ENCODE measurements at places on chromosomes 5 and 9. TPM values are rescaled to one million over a fixed set of nuclear protein-coding genes. Genes with fewer than 3 reads are reported as not detected.

Gene IL9
- total RNA-seq, result not detected

Gene CEL
- total RNA-seq, result 0.37 TPM

Gene SPARC
- total RNA-seq, result 34.6 TPM

Gene GABRA6
- not detected for total RNA-seq

Gene FOXD4L4
- not detected for total RNA-seq

Gene FPGS
- 64.7 TPM for total RNA-seq

Gene TRIM36
- not detected for total RNA-seq

Gene ROR2
- 0.12 TPM for total RNA-seq

Gene SLF1
- 16.5 TPM for total RNA-seq

Gene MED22
- 29.3 TPM for total RNA-seq

Gene WDR41
- 8.4 TPM for total RNA-seq

Gene KLHL3
- 24.4 TPM for total RNA-seq

Gene RASGEF1C
- total RNA-seq, result not detected

Gene OR13D1
- total RNA-seq, result not detected

Gene P4HA2
- total RNA-seq, result not detected

Gene ADAMTS13
- total RNA-seq, result 0.47 TPM

Gene TLX3
- total RNA-seq, result not detected

Gene LCN2
- 0.94 TPM for total RNA-seq

- no peaks in the 10 kb centered on the region for H3K27me3 ChIP-seq
- H3K27ac ChIP-seq, result peak overlapping the region; percentile 52
- H3K4me1 ChIP-seq, result peaks cover 16% of the 10 kb centered on the region
- H3K36me3 ChIP-seq, result peaks cover 4% of the 10 kb centered on the region
- H3K4me3 ChIP-seq, result peak overlapping the region; percentile 81
- DNase-seq, result peak; percentile 76
These were observed 48.1 kb downstream of the POC5 start for GRCh38 chr5:75668977-75669689.

DNA sequence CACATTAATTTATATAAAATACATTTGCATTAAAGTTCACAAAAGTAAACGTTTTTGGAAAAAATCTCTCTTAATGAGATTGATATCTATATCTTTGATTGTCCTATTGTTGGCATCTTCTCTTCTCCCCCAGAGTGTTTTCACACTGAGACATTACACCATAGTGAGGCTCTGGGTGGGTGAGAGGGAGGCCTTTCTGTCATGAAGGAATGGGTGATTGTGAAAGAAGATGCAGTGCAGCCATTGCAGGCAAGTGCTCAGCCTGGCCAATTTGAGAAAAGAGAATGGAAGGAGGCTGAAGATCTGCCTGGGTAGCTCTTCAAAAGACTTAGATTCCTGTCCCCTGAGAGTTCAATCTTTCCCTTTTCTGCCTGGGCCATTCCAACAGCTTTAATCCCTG is 140.8 kb downstream of the SLC12A2 start:
- no peak overlapping the region for H3K27ac ChIP-seq
- no peaks in the 10 kb centered on the region for H3K4me1 ChIP-seq
- no peak overlapping the region for H3K4me3 ChIP-seq
- no peak for DNase-seq
- no peaks in the 10 kb centered on the region for H3K27me3 ChIP-seq
- H3K36me3 ChIP-seq, result no peaks in the 10 kb centered on the region

- H3K4me1 ChIP-seq, result no peaks in the 10 kb centered on the region
- H3K27me3 ChIP-seq, result no peaks in the 10 kb centered on the region
- DNase-seq, result no peak
- H3K27ac ChIP-seq, result no peak overlapping the region
- H3K36me3 ChIP-seq, result no peaks in the 10 kb centered on the region
These were observed 359.0 kb downstream of the IRX1 start for GRCh38 chr5:3954633-3955032.

- peaks cover 11% of the 10 kb centered on the region for H3K36me3 ChIP-seq
- no peaks in the 10 kb centered on the region for H3K4me1 ChIP-seq
- H3K27ac ChIP-seq, result no peak overlapping the region
- H3K27me3 ChIP-seq, result no peaks in the 10 kb centered on the region
- no peak overlapping the region for H3K4me3 ChIP-seq
- DNase-seq, result no peak
These were observed 28.7 kb downstream of the HMGCR start for GRCh38 chr5:75365740-75366139.

GRCh38 chr9:94981723-94982090 is 255.2 kb downstream of the AOPEP start:
- DNase-seq, result no peak
- H3K4me1 ChIP-seq, result peaks cover 6% of the 10 kb centered on the region
- no peaks in the 10 kb centered on the region for H3K36me3 ChIP-seq
- no peak overlapping the region for H3K4me3 ChIP-seq
- no peaks in the 10 kb centered on the region for H3K27me3 ChIP-seq

GRCh38 chr5:28473531-28474107 is 1435.2 kb upstream of the CDH9 start:
- H3K27me3 ChIP-seq, result no peaks in the 10 kb centered on the region
- H3K27ac ChIP-seq, result no peak overlapping the region
- H3K4me1 ChIP-seq, result no peaks in the 10 kb centered on the region
- no peak overlapping the region for H3K4me3 ChIP-seq

DNA sequence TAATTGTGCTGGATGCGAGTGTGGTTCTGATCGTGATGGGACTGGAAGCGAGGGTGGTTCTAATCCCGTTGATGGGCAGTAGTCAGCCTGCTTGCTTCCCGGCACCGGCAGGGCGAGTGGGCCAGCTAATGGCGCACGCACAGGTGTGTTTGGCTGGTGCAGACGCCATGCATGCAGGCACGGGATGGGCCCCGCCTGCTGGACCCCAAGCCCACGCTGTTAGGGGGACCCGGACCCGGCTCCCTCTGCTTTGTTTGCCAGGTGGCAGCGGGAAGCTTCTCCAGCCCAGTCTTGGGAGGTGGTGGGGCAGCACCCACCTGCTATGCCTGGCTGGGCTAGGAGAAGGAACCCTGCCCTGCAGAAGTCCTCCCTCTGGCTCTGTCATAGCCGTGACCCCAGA is 70.3 kb downstream of the VAV2 start:
- no peak for DNase-seq
- H3K4me3 ChIP-seq, result no peak overlapping the region
- no peaks in the 10 kb centered on the region for H3K36me3 ChIP-seq
- H3K4me1 ChIP-seq, result no peaks in the 10 kb centered on the region
- no peaks in the 10 kb centered on the region for H3K27me3 ChIP-seq

GRCh38 chr5:138077064-138077696 is 6.7 kb upstream of the WNT8A start:
- no peaks in the 10 kb centered on the region for H3K27me3 ChIP-seq
- H3K4me1 ChIP-seq, result peaks cover 12% of the 10 kb centered on the region
- H3K27ac ChIP-seq, result no peak overlapping the region
- peak; percentile 31 for DNase-seq
- H3K36me3 ChIP-seq, result no peaks in the 10 kb centered on the region

DNA sequence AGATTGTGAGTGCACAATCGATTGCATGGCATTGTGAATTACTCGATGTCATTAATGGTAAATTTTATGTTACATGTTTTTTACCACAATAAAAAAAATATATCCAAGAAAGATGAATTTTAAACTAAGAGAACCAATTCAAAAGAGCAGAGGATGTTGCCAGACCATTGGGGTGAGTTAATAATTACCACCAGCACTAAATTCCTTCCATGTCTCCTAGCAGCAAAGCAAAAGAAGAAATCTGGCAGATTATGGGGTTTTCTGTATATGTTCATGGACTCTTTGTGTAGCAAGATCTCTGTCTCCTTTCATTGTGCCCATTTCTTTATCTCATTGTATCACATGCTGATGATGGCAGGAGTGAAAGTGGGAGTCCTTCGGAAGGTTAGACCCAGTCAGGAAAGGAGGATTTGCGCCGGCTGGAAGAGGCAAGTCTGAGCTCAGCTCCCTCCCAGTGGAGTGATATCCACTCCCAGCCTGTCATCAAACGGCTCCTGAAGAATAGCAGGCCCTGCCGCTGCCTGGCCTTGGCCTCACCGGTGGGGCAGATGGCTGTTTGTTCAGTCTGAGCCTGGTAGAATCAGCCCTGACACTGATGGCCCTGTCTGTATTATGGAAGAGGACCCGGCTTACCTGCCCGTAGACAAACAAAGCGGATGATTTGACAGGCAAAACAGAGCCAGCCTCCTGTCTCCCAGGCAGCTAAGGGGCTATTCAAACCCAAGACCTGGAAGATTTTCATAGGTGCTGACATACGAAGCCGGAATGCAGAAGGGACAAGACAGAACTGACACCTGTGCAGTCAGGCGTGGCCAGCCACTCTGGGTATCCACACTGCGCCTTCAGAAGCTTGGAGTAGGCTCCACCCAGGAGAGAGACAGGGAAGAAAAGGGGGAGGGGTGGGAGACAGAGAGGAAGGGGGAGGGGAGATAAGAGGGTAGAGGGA is 21.9 kb upstream of the FOXE1 start:
- DNase-seq, result no peak
- H3K27ac ChIP-seq, result no peak overlapping the region
- H3K4me1 ChIP-seq, result no peaks in the 10 kb centered on the region
- H3K27me3 ChIP-seq, result peaks cover 12% of the 10 kb centered on the region
- no peaks in the 10 kb centered on the region for H3K36me3 ChIP-seq

DNA sequence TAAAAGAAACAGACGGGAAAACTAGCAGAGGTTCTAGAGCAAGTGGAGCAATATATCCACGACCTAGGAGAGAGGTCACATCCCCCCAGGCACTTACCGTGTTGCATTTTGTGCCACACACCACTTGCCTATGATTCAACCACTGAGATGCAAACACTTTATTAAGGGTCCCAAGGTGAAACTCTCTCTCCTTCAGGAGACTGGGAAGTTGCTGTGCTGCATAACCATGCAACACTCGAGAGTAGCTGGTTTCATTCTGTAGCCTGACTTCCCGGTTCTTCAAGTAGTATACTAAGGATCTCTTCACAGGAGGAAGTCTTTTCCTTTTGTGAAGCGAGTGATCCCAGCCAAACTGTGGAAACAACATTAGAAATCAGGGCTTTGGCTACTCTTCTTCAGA is 1.6 kb downstream of the DCAF12 start:
- peaks cover 21% of the 10 kb centered on the region for H3K36me3 ChIP-seq
- no peak for DNase-seq
- peaks cover 41% of the 10 kb centered on the region for H3K4me1 ChIP-seq
- no peaks in the 10 kb centered on the region for H3K27me3 ChIP-seq

- no peak overlapping the region for H3K27ac ChIP-seq
- no peak for DNase-seq
- H3K4me1 ChIP-seq, result peaks cover 23% of the 10 kb centered on the region
- no peaks in the 10 kb centered on the region for H3K36me3 ChIP-seq
- H3K27me3 ChIP-seq, result peaks cover 7% of the 10 kb centered on the region
These were observed 4.6 kb upstream of the SLC9A3 start for GRCh38 chr5:528629-529511.

- H3K4me3 ChIP-seq, result no peak overlapping the region
- H3K27me3 ChIP-seq, result no peaks in the 10 kb centered on the region
- H3K4me1 ChIP-seq, result no peaks in the 10 kb centered on the region
- no peak for DNase-seq
- H3K27ac ChIP-seq, result no peak overlapping the region
These were observed 21.1 kb downstream of the AP3B1 start for GRCh38 chr5:78273436-78273835.

- H3K36me3 ChIP-seq, result no peaks in the 10 kb centered on the region
- H3K27me3 ChIP-seq, result no peaks in the 10 kb centered on the region
- no peaks in the 10 kb centered on the region for H3K4me1 ChIP-seq
These were observed 311.7 kb upstream of the ZNF608 start for GRCh38 chr5:125057912-125058826.

DNA sequence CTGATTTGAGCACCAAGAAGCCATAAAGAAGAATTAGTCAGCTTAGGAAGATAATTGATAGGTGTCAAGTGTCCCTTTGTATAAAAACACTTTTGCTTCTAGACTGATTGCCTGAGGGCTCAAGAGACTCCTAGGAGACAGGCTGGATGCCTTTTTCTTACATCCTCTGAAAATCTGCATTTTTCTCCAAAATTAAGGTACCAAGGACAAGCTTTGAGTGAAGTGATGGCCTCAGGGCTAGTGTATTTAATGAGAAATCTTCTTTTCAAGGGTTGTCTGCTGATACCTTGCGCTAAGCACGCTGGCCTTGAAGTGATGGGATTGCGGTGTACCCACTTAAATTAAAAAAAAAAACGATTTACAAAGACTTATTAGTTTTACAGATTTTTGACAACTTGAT is 304.0 kb downstream of the TLR4 start:
- H3K36me3 ChIP-seq, result no peaks in the 10 kb centered on the region
- H3K27me3 ChIP-seq, result no peaks in the 10 kb centered on the region
- DNase-seq, result no peak
- H3K4me3 ChIP-seq, result no peak overlapping the region

DNA sequence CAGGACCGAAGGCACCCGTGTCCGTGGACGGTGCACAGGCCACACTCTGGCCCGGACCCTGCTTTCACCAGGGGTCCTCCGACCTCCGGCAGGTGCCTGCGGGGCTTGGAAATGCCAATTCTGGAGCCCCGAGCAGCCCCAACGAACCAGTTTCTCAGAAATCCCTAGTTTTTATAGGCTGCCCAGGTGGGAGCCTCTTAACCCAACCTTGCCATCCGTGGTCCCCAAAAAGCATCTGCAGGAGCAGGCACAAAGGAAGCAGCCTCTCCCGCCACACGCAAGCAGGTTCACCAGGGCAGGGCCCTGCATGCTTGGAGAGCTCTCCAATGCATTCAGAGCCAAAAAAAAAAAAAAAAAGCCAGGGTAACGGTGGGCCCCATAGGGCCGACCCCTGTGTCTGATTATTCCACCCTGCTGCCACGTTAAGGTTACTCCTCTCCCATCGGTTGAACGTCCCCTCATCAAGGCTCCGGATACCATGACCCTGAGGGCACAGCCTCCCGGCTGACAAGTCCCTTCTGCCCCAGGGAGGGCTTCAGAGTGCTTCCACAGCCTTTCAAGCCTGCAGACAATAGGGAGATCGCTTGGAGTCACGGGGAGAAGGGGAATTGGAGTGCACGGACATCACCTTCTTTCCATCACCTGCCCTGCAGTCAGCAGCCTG is 796 bp upstream of the TPRN start:
- no peaks in the 10 kb centered on the region for H3K36me3 ChIP-seq
- H3K27ac ChIP-seq, result peak overlapping the region; percentile 84
- no peak for DNase-seq
- H3K27me3 ChIP-seq, result no peaks in the 10 kb centered on the region
- H3K4me3 ChIP-seq, result peak overlapping the region; percentile 44
- peaks cover 41% of the 10 kb centered on the region for H3K4me1 ChIP-seq

- H3K4me3 ChIP-seq, result no peak overlapping the region
- no peaks in the 10 kb centered on the region for H3K27me3 ChIP-seq
- no peak for DNase-seq
- H3K4me1 ChIP-seq, result no peaks in the 10 kb centered on the region
- H3K27ac ChIP-seq, result no peak overlapping the region
- H3K36me3 ChIP-seq, result no peaks in the 10 kb centered on the region
These were observed 157.2 kb upstream of the PANK3 start for GRCh38 chr5:168736281-168736831.

- H3K4me3 ChIP-seq, result no peak overlapping the region
- H3K27me3 ChIP-seq, result no peaks in the 10 kb centered on the region
- H3K27ac ChIP-seq, result no peak overlapping the region
- H3K4me1 ChIP-seq, result peaks cover 4% of the 10 kb centered on the region
- peaks cover under 1% of the 10 kb centered on the region for H3K36me3 ChIP-seq
These were observed 14.7 kb downstream of the SNX30 start for GRCh38 chr9:112765281-112765680.

DNA sequence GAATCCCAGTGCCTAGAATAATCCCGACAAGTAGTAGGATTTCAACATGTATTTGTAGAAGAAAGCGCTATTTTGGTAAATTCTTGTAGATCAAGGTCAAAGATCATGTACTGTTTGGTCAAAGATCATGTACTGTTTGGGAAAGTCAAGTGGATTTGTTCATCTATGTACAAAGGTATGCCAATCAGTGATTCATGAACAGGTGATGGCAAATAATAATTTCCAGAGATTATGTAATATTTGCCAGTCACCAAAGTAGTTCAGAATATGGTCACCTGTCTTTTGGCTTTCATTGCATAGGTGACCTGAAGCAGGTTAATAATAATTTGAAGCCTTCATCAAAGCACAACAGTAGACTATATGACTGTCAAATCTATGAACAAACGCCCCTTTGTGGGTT is 398.2 kb downstream of the EFNA5 start:
- no peaks in the 10 kb centered on the region for H3K36me3 ChIP-seq
- H3K27me3 ChIP-seq, result no peaks in the 10 kb centered on the region
- H3K4me3 ChIP-seq, result no peak overlapping the region
- no peak for DNase-seq

Measured in CD4-positive, CD25-positive, alpha-beta regulatory T cell (primary cell).